NCI-H510A treated with DMSO at 0.1 percent for 48 hours (cell line): ENCODE measurements at places on chromosomes 4 and X.

GRCh38 chrX:13387666-13388494, 68.0 kb upstream of the ATXN3L start:
- no peak for DNase-seq

- no peak for DNase-seq
Measured at GRCh38 chr4:61085534-61085933, 114.6 kb upstream of the ADGRL3 start.

- DNase-seq, result no peak
Measured at GRCh38 chrX:153549807-153550206, 32.4 kb downstream of the ATP2B3 start.

DNA sequence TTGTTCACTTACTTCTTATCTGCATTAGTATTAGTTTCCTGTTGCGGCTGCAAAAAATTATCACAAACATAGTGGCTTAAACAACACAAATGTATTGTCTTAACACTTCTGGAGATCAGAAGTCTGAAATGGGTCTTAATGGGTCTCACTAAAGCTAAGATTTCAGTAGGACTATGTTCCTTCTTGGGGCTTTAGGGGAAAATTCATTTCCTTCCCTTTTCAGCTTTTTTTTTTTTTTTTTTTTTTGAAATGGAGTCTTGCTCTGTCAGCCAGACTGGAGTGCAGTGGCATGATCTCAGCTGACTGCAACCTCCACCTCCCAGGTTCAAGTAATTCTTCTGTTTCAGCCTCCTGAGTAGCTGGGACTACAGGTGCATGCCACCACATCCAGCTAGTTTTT, 78.1 kb upstream of the KLF3 start:
- no peak for DNase-seq

DNA sequence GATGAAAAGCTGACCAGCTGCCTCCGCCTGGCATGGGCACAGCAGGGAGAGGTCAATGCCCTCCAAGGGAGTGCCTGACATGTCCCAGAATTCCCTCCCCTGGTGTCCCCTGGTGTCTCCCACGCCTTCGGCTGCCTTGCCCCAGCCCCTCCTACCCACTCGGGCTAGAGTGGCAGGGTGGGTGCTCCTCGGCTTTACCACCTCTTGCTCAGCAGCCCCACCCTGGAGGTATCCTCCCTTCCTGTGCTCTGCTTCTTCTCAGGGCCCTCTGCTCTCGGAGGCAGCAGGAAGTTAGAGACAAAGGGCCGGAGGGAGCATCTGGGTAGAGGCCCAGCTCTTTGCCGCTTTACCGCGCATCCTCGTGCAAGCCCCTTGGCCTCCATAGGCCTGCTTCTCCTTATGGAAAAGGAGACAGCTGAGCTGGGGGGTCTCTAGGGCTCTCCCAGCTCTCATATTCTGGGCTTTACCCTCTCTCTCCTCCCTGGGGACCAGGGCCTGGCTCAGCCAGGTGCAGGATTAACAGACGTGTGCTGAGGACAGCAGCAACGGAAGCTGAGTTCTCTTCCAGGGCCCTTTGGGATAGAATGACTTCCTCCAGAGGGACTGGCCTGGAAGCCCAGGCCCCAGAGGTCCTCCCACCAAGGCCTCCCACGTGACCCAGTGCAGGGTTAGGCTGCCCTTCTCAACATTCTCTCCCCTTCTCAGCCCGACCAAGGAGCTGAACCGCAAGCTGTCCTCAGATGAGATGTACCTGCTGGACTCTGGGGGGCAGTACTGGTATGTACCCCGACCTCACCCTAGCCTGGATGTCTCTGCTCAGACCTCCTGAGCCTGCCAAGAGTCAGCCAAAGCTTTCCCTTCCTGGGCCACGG, 17.2 kb downstream of the XPNPEP2 start:
- DNase-seq, result no peak

GRCh38 chr4:4781936-4782707, 77.3 kb upstream of the MSX1 start:
- DNase-seq, result no peak

DNA sequence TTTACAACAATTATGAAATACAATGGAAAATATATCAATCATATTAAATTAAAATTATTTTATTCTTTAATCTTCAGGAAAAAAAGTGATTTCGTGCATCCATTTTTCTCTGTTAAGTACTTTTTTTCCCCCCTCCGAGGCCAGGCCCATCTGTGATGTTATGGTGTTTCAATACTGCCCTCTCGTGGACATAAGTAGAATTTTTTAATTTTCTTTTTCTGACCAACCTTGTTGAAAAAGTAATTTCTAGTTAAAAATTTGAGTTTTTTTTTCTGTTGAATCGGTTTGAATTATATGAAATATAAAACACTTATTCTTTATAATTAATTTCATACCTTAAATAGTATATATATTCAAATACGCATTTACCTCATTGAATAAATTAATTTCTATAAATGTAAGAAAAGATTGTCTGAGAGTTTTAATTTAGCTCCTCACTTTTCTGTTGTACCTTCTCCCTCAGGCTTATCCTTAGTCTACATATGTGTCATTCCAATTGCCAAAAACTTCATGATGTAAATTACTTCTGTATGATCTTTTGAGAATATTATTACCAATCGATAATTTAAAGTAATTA, 175.8 kb upstream of the TECRL start:
- DNase-seq, result peak; percentile 5

- DNase-seq, result no peak
Measured at GRCh38 chrX:129026202-129026601, 497.1 kb downstream of the SMARCA1 start.

- no peak for DNase-seq
Measured at GRCh38 chr4:88908003-88908402, 149.0 kb downstream of the FAM13A start.

GRCh38 chrX:105876658-105877057, 54.3 kb downstream of the NRK start:
- DNase-seq, result peak; percentile 0

GRCh38 chr4:14887842-14888433, 114.3 kb upstream of the CPEB2 start:
- no peak for DNase-seq

DNA sequence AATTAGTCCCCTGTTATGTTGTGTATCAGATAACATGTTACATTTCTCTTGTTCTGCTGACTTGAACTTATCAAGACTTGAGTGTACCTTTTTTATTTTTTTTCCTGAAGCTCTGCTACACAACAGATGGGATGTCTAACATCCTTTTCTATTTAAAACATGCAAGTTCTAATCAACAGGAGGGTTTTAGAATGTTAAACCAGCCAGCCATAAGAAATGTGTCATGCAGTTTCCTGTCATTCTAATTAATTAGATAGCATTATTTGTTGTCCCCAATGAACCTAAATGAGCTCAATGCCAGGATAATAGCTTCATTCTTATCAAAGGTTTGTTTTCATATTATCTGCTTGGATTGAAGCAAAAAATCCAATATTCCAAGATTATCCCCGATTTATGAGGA, 958.2 kb downstream of the PCDH7 start:
- DNase-seq, result no peak

DNA sequence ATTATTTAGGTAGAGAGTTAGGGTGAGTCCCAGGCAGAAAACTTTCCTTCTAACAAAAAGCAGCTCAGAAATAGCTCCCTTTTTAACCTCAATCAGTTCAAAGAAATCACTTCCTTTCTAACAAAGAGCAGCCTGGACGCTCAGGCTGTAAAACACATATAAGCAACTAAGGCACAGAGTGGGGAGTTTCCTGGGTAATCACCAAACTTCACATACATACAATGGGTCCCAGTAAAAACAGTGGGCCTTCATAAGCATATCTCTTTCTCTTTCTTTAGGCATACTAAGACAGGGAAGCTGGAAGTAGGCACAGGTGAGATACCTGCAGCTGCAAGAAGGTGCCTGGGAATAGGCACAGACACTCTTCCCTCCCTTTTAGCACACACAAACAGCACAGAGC, 4.9 kb upstream of the NAF1 start:
- no peak for DNase-seq

- DNase-seq, result no peak
Measured at GRCh38 chr4:146640021-146640464, 1.4 kb downstream of the POU4F2 start.

- DNase-seq, result peak; percentile 49
Measured at GRCh38 chrX:106168107-106168506, at the start of gene PWWP3B. PWWP3B (plus strand) TSS chrX:106168305; CDS start chrX:106205433, 37,128 bp downstream.

DNA sequence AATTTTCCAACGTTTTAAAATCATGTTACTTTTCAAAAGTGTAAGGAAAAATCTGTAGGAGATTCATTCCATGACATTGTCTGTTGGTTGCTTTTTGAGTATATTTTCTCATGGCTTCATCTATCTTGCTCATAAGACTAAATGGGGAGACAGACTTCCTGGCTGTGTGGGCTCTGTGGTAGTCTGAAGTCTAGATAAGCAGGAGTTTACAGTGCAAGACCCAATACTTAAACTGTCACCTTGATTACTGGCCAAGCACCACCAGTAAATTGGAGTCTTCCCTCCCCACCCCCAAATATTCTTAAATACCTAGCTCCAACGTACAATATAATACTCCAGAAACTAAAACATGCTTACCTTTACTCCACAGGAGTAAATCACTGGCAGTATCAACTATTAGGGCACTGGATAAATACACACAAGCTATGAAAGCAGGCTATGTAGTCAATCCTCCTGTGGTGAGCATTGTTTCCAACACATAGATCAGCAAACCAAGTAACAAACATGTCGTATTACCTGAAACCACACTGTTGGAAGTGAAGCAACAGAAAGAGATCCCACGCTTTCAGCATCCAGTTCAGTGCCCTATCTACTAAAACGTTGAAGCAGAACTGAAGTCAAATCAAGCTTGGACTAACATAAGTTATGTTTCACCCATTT, 6.2 kb downstream of the HNRNPD start:
- no peak for DNase-seq

GRCh38 chrX:106976416-106976815, 23.6 kb downstream of the MORC4 start:
- DNase-seq, result no peak

- peak; percentile 59 for DNase-seq
Measured at GRCh38 chr4:38867478-38868058, at the start of gene FAM114A1. FAM114A1 (plus strand) TSS chr4:38867806; CDS start chr4:38878079, 10,273 bp downstream.

DNA sequence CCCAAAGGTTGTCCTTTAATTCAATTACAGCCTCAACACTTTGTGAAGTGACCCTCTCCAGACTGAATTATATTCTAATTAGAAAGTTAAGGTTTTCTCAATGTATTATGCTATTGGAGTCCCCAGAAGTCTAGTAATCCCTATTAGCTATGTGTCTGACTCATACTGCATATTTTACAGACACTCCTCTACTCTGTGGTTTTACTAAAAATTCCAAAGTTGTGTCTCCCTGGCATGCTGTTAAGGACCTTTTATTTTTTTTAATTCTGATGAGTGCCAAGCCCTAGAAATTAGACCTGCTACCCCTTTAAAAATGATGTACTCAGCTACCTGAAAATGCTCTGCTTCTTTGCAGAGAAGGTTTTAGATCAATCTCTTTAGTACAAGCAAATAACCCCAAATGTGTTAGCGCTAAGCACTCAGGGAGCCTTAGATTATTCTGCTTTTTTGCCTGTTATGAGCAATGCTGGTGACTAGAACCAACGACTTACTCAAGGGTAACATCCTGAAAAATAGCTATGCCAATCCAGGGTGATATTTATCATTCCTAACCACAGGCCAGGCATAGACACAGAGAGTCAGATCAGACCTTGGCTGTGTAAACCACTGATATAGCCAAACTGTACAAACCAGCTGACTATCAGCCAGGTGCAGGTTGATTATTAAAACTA, 26.1 kb upstream of the CXCL13 start:
- DNase-seq, result no peak

- no peak for DNase-seq
Measured at GRCh38 chr4:156377036-156377710, 423.5 kb upstream of the CTSO start.

DNA sequence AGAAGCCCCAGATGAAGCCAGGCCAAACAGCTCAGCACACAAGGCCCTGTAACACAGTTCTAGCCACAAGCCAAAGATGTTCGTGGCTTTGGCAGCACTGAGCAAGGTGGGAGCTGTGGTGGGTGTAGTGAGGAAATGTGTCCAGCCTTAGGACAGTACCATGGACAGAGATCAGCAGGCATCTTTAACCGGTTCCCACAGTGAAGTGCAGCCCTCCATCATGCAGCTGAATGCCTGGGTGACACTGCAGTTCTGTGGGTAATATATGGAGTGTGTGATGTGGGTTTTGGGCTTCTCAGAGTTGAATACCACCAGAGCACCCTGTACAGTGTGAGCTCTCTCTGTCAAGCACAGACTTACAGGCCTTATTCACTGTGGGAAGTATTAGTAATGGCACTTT, 6.0 kb upstream of the NEXMIF start:
- DNase-seq, result no peak

DNA sequence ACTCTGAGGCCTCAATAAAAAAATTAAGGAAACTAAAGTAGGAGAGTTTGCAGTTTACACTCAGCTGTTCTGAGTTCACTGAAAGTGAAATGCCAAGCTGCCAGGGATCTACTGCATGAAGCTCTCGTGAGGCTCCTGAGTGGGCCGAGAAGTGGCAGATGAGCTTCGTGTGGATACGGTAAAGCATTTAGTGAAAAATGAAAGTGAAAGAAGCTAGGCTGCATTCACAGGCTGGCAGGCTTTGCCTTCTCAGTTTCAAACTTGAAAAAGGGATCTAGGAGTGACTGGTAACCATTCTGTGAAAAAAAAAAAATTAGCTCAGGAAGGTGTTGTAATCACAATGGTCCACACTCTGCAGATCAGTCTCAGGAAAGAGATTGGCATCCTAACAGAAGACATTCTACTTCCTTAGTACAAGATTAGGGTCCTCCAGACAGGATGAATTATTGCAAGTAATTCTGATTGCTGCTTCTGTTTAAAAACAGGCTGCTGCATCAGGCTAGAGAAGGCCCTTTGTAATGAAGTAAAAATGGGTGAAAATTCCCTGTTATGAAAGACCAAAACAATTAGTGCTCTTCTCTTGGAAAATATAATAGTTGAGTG, 679.9 kb downstream of the RPA4 start:
- peak; percentile 2 for DNase-seq

DNA sequence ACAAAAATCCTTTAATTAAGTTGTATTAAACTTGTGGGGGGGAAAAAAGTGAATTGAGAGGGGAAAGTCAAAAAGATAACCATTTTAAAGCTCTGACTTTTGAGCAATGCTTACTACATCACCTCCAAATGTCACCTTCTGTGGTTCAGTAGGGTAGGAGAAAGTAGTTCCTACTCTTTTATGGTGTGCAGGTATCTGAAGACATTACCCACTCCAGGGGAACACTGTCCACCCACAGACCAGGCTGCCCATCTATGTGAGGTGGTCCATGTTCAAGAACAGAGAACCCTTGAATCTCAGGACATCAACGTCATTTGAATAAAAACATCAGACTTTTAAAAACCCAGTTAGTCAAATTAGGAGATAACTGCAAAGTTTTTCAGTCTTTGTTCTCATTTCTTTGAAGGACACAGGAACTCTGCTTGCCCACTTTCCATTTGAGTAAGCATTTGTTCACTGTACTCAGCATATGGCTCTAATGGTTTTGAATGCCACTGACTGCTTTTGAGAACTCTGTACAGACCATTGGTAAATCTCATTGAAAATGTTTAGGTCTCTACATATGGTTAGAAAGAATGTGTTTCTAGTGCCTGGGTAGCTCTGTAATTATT, 18.4 kb downstream of the NMU start:
- no peak for DNase-seq

DNA sequence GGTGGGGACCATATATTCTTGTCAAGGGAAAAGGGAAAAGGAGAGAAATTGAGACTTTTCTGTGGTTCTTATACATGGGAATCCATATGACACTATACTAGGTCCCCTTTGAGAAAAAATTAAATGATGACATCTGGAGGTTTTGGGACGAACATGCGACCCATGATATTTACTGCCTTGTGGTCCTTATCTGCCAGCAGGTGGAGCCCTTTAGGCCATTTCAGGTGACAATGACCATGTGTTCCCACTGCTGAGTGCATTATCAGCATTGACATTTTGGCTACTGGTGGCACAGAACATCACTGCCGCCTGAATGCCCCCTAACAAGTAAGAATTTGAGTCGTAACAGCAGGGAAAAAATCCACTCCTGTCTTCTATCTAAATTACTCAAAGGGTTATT, 843.4 kb downstream of the FSTL5 start:
- peak; percentile 5 for DNase-seq
